ENCODE measurements at places on chromosomes 16 and 17.
A peak's percentile ranks its signal among the peaks of the same experiment; 100 is the strongest.

DNA sequence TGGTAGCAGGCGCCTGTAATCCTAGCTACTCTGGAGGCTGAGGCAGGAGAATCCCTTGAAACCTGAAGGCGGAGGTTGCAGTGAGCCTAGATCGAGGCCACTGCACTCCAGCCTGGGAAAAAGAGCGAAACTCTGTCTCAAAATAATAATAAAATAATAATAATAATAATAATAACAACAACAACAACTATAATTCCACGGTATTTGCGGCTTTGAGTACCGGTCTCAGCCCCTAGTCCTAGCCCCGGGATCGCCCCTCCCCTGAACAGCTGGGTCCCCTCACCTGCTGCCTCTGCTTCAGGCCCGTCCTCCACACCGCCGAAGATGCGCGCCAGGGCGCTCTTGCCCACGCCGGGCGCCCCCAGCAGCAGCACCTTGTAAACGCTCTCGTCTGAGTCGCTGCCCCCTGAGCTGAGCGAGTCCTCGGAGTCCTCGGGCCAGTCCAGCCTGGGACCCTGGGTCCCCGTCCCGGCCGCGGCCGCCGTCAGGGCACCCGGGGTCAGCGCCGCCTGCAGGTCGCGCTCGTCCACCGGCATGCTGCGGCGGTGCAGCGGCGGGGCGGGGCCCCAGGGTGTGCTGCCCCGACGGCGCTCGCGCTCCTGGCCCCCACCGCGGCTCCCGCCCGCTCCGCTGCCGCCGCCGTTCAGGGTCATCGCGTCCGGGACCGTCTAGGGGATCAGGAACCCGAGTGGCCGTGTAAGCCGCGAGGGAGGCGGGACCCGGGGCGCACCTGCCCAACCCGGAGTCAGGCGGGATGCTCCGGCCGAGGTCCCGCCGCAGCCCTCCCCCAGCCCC lies 611 bp downstream of the RRAD start:
- DNase-seq = no peak

GRCh38 chr17:37490638-37491614 lies 1.2 kb downstream of the DUSP14 start:
- DNase-seq = peak; percentile 90

GRCh38 chr17:82171750-82172375 lies 40.8 kb downstream of the CCDC57 start:
- no peak for DNase-seq

DNA sequence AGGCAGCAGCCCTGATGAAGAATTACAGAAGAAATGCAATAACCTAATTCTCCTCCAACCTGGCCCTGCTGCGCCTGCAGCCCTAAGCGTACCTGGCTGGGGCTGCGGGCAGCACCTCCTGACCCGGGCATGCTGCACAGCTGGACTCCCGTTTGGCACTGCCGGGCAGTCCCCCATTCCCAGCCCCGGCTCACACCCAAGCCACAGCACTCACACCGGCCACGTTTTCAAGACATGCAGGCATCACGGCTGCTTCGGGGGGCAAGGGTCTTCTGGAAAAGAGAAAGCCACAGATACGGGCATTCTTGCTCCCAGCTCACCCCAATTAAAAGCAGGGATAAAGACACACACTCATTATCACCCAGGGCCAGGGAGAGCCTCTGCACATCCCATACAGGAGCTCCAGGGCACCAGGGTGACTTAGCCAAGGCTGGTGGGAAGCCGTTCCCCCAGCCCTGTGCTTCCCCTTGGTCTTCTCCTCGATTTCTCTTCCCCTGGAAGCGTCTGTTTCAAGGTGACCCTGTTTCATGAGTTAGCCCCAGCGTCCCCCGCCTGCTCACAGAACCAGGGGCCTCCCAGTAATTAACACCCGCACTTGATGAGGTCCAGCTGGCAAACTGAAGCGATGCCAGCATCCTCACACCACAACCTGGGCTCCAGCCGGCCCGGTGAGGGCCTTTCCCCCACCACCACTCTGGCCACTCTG lies 216.7 kb downstream of the C16orf78 start:
- DNase-seq = no peak

GRCh38 chr16:78961464-78961863 lies 639.1 kb downstream of the MAF start:
- no peak for DNase-seq

- DNase-seq = no peak
These were observed 521 bp upstream of the G6PC3 start for GRCh38 chr17:44069974-44070454.

DNA sequence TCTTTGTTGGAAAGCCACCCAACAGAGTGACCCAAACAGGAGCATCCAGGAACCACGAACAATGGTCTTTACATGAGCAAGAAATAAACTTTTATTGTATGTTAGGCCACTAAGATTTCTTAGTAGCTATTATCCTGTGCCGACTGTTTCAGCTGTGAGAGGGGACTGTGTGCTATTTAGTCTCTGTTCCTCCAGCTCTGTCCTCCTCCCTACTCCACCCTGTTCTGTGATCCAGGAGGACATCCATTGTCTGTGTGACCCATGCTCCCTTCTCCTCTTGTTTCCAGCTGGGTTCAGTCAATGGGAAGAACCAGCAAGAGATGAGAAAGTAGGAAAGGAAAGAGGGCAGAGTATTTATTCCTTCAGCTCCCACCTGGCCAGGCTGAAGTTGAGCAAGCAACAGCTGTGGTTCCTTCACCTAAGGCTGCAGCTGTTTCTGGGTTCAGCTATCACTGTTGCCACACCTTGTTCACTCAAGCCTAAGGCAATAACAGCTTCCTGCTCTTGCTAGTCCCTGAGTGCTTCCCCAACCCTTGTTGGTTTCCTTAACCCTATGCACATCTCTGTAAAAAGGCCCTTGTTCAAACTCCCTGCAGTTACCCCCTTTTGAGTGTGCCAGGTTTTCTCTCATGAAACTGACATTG lies 14.9 kb upstream of the B4GALNT2 start:
- DNase-seq = no peak

DNA sequence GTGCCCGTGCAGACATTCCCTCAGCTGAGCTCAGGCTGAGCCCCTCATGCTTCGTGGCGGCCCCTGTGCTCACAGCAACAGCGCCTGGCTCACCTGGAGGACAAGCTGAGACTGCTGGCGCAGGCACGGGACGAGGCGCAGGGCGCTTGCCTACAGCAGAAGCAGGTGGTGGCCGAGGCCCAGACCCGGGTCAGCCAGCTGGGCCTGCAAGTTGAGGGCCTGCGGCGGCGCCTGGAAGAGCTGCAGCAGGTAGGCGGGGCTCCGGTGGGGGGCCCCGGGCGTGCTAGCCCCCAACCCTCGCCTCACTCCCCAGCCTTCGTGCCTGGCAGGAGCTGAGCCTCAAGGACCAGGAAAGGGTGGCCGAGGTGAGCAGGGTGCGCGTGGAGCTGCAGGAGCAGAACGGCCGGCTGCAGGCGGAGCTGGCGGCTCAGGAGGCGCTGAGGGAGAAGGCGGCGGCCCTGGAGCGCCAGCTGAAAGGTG lies 1.4 kb upstream of the RAC3 start:
- no peak for DNase-seq

GRCh38 chr16:72836985-72837384 lies 210.9 kb downstream of the ZFHX3 start:
- no peak for DNase-seq

- DNase-seq = peak; percentile 97
These were observed 12.4 kb downstream of the SGCA start for GRCh38 chr17:50177983-50178834.

DNA sequence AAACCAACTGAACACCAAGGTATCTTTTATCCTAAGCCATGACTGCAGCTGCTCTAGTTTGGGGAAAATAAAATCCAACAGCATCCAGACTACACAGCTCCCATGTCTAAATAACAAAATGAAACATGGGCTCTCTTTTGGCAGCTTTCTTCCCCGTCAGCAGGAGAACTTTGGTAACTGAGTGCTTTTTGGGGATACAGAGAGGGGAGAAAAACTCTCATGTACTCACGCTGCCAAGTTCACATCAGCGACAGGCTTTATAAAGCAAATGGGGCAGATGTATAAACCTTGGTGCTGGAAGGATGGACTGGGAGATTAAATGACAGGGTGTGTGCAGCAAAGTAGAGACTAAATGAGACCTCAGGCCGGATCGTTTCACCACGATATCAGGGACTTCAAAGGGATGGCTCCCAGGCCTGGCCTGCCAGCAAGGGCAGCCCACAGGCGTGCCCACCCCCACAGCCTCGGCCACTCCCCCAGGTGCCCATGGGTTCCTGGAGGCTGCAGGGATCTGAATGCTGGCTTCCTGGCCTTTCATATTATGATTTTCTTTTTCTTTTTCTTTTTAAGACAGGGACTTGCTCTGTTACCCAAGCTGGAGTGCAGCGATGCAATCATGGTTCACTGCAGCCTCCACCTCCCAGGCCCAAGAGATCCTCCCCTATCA lies 174.6 kb downstream of the ZNF423 start:
- no peak for DNase-seq

GRCh38 chr17:80365983-80366382 lies 49.0 kb upstream of the ENDOV start:
- DNase-seq = no peak

GRCh38 chr16:86888231-86889053 lies 310.1 kb downstream of the FOXL1 start:
- DNase-seq = no peak

DNA sequence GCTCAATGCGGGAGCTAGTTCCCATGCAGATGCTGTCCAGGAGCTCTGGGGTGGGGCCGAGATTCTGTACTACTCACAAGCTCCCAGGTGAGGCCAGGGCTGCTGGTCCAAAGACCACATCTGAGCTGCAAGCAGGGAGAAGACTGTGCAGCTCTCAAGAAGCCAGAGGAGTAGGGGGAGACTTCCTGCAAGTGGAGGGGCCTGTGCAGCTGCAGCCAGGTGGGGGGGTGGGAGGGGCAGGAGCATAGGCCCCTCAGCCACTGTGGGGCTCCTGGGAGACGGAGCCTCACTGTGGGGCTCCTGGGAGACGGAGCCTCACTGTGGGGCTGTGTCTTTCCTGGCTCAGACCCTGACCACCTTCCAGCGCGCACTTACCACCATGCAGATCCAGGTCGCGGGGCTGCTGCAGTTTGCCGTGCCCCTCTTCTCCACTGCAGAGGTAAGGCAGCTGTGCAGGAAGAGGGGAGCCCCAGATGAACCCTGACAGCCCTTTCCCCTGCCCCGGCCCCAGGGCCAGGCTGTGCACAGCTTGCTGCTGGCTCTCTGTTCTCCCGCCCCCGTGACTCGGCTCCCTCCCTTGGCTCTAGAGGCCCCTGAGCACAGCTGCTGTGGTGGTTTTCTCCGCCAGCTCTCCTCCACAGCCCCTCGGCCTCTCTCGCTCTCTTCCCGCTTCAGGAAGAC lies 24.3 kb upstream of the DNAI2 start:
- no peak for DNase-seq

DNA sequence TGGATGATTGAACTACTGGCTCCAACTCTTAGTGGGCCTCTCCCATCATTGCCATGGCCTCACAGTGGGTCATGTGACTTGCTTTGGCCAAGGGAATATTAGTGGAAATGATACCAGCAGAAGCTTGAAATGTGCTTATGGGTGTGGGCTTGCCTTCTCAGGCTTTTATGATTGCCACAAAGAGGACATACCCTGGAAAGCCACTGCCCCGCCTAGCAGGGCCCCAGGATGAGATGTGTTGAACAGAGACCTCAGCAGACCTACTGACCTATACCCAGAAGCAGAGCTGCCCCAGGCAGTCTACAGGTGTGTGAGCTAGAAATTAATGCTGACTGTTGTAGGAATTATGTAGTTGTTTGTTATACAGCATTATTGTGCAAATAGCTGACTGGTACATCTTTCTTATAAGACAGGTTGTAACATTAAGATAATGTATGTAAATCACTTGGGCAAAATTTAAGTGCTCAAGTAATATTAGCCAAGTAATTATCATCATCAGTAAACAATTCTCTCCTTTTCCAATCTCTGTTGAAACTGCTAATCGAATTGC lies 67.8 kb upstream of the CDH5 start:
- DNase-seq = no peak

- no peak for DNase-seq
These were observed 9.9 kb downstream of the C16orf86 start for GRCh38 chr16:67676516-67676915.

DNA sequence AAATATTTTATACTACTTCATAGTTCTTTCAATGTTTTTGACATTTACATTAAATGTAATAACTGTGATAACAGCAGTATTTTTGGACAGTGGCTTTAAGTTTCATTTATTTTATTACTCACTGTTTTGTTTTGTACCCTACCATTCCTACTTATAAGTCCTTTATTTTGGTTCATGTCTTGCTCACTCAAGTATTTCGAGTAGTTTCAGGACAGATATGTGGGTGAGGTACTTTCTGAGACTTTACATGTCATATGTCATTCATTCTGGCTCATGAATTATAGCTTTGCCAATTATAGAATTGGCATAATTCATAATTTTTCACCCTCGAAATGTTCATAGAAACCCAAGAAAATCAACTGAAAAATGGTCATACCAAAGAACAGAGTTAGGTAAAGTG lies 44.4 kb downstream of the PIK3R5 start:
- DNase-seq = no peak

DNA sequence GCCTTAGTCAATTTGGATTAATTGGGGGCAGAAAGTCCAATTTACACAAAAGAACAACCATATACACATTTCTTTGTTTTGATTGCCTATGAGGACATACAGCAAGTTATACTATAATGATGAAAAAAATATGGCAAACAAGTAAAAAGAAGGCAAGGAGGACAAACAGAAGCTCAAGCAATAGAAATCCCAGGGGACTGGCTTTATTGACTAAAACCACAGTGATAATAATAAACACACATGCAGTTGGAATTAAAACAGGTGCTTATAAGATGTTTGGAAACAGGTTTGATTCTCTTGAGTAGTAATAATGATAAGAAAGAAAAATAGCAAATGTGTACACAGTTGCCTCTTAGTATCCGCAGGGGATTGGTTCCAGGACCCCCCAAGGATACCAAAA lies 176.4 kb downstream of the SHISA9 start:
- DNase-seq = no peak

DNA sequence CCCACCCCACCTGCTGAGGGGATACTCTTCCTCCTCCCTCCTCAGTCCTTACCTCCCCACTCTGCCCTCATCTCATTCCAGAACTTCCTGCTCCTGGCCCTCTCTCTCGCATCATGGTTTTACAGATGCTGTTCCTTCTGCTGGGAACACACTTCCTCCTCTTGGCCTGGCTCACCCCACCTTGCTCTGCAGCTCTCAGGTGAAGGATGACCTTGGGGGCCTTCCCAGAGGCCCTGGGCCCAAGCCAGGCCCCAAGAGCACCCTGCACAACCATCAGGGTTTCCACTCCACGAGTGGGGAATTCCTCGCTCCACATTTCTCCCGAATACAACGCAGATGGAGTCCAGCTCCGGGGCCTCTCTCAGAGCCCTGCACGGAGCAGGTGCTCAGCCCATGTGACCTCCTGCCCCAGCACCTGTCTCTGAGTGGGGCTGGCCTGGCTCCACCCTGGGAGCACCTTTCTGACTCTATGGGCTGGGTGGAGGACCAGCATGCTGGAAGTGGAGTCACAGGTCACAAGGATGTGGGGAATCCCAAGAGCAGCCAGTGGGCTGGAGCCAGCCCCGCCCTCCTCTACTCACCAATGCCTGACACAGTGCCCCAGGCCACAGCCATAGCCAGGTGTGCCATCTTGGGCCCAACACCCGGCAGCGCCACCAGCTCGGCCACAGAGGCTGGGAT lies 4.5 kb downstream of the NTHL1 start:
- no peak for DNase-seq

- DNase-seq = no peak
These were observed 18.6 kb upstream of the HAPSTR1 start for GRCh38 chr16:9072806-9073341.

All from H54 (cell line).